ENCODE measurements at places on chromosomes 5 and 9.
A peak's percentile ranks its signal among the peaks of the same experiment; 100 is the strongest.

- peak; percentile 64 for DNase-seq
Measured at GRCh38 chr5:124289641-124290311, 456.7 kb downstream of the ZNF608 start.

- peak; percentile 5 for DNase-seq
Measured at GRCh38 chr5:153885141-153885540, 153.6 kb downstream of the FAM114A2 start.

DNA sequence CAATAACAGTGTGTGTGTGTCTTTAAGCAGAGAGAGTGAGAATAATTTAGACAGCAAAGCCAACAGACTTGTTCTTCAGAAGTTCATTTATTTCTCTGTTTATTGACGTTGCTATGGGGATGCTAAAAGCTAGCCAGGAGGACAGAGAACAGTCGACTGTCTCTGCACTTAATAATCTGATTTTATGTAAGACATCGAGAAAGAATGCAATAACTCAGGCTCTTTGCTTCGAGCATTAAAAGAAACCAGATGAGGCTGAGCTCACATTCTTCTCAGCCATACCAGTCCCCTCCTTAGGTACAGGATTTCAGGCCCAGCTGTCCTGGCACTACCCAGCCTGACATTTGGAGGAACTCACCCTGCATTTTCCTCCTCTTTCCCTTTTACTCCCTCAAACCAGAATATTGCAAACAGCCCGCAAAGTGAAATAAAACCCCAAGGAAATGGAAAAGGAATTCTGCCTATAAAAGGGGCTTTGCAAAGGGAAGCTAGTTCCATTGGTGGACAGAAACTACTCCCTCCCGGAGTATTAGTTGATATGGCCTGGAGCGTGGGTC lies 44.5 kb upstream of the DPYSL3 start:
- DNase-seq = peak; percentile 55

DNA sequence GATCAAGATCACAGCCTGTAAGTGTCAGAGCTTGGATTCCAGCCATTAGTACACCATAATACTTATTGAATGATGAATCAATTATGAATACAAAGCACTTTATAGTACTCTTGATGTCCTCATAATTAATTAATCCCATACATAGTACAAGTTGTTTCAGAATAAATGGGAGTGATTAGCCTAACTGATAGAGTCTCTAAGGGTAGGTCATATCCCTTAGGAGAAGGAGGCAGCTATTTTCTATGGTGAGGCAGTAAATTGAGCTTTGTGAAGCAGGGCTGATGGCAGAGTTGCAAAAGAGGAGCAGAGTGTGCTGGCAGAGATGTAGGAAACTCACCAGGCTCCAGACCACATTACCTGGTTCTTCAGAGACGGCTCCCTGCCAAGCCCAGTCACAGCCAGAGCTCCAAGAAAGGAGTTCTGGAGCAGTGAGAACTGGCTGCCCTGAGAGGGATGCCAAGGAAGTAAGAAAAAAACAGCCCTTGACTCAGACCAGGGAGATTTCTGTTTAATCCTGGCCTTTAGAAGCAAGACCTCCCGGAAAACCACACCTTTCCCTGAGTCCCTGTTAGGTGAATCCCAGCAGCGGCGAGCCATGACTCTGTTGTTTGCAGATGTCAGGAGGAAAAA lies 112.9 kb downstream of the SH3TC2 start:
- no peak for DNase-seq

DNA sequence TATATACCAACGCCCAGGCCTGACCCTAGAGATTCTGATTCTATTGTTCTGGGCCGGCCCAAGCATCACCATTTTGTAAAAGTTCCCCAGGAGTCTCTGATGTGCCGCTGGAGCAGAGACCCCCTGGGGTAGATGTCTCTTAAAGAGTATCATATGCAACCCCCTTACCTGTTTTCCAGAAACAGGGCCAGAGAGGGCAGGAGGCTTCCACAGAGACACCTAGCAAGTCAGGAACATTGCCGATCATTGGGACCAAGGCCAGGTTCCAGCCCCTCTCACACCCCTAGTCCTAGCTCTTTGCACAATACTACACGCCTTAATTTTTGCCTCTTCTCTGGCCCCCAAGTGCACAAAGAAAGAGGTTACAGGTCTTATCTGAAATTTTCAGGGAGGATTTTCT lies 63.8 kb downstream of the TMOD1 start:
- DNase-seq = no peak

- DNase-seq = no peak
Measured at GRCh38 chr9:90807006-90807405, 5.4 kb downstream of the SYK start.

DNA sequence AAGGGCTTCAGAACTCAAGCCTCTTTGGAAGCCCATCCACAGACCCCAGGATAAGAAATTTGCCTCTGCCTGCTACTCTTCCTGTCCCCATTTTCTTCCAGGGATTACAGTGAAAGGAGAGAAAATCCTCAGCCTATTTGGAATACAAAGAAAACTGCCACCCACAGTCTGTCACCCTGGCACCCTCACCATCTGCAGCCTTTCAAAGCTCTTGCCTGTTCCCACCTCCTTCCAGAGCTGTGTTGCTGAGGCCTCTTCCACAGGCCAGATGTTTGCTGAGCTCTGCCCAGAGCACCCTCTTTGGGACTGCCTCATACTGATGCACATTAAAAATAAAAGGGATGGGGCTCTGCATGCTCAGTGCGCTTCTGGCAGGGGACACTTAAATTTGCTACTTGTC lies 35.9 kb upstream of the TAF1L start:
- DNase-seq = no peak

DNA sequence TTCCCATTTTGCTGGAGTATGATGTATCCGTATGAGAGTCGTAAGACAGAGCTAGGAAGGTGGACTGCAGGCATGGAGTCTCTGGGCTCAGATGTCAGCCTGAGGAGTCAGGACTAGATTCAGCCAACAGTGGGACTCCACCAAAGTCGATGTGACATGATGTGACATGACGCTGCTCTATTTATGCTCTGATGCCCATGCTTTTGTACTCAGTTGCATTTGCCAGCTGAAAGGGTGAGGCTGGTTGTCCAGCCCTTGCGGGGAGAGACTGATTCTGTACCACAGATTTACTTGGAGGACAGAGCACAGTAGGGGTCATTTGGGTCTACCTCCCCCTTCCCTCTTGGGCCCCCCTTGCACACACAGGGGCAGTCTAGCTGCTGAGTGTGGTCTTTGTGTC lies 88.5 kb upstream of the ATG10 start:
- no peak for DNase-seq

DNA sequence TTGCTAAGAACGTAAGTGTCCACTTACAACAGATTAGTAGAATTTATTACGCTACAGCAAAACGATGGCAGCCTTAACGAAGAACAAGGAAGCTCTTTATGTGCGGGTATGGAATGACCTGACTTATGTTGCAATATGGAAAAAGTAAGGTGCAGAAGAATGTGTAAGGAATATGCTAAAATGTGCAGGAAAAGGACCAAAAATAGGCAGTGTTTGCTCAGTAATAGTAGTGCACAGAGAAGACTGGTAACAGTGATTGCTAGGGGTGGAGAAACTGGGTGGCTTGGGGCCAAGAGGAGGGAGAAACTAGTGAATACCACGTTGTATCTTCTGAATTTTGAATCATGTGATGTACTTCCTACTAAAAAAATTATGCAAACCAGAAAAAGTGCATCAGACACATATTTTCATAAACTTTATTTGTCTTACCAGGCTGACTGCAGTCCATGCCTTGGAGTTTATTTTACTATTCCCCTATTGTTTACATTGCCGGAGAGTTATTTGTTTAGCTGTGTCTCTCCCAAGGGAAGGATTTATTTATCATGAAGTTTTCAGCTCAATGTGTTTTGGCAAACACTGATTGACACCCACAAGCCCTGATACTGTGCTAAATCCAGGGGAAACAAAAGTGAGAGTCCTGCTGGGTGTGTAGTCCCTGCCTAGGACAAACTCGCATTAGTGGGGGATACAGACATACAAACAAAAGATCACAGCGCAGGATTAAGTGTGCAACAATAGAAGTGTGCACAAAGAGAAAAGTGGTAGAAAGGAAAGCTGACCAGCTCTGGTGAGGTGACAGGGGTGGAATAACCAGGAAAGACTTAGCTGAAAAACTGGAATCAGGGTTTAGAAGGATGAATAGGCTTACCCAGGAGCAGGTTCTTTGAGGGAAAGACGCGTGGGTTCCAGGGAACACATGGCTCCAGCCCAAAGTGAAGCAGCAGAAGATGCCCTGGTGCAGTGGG lies 34.0 kb upstream of the ZNF484 start:
- no peak for DNase-seq

GRCh38 chr9:109799792-109800191 lies 19.8 kb downstream of the PALM2AKAP2 start:
- DNase-seq = no peak

GRCh38 chr9:35073279-35073612 lies 821 bp upstream of the VCP start:
- no peak for DNase-seq

GRCh38 chr5:75048457-75048953 lies 3.9 kb downstream of the GCNT4 start:
- DNase-seq = no peak

DNA sequence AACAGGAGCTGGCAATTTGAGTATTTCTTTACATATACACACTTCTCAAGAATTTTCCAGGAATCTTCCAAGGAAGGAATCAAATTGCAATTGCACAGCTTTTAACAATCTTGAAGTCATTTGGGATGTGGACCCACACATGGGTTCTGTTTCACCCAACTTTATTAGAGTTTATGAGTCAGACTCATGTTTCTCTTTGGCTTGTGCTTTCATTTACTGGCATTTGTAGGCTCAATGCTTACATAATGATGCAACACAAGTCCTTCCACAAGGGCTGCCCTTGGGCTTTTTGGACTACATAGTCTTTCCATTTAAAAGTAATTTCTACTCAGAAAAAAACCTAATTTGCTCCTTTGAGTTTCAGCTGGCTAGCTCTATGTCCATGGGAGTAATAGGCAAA lies 4.6 kb upstream of the CDC37L1 start:
- no peak for DNase-seq

GRCh38 chr9:129988607-129989361 lies 54.2 kb downstream of the FNBP1 start:
- no peak for DNase-seq

DNA sequence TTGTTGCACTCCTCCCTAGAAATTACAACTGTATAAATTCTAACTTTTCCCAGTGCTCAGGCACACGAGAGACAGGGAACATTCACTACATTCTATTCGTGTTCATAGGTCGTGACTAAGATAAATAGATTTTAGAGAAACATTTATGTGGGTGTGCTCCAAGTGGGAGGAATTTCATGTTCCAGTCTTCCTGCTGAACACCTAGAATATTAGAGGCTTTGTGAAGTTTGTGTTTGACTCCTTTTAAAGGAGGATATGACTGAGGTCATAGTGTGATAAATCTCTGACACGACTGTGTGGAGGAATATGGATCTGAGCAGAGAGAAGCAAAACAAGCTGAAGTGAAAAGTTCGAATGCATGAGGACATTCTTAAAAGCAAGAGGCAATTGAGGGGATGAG lies 355.3 kb downstream of the ZSWIM6 start:
- DNase-seq = no peak

GRCh38 chr9:33852216-33852826 lies 35.4 kb downstream of the UBE2R2 start:
- no peak for DNase-seq

- DNase-seq = no peak
Measured at GRCh38 chr5:81505672-81506071, 111.7 kb upstream of the ACOT12 start.

GRCh38 chr5:169431386-169431785 lies 130.4 kb upstream of the SLIT3 start:
- DNase-seq = no peak

DNA sequence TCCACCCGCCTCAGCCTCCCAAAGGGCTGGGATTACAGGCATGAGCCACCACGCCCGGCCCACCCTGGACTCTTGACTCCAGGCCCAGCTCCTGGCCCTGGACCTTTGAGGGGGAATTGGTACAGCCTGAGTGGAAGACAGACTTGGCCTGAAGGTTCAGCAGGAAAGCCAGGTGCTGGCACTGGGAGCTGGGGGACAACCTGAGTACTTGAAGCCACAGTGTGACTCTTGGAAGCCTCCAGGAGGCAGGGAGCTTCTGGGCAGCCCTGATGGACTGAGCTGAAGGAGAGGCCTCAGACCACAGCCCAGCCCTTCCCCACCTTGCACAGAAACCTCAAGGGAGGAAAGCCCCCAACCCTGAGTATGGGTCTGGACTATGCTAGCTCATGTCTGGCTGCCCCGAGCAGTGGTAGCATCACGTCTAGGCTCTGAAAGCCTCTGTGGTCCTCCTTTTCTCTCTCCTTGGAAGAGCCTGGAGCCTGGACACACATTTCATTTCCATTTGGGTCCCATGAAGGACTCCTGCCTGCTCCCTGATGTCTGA lies 54.1 kb downstream of the RASGEF1C start:
- peak; percentile 45 for DNase-seq

DNA sequence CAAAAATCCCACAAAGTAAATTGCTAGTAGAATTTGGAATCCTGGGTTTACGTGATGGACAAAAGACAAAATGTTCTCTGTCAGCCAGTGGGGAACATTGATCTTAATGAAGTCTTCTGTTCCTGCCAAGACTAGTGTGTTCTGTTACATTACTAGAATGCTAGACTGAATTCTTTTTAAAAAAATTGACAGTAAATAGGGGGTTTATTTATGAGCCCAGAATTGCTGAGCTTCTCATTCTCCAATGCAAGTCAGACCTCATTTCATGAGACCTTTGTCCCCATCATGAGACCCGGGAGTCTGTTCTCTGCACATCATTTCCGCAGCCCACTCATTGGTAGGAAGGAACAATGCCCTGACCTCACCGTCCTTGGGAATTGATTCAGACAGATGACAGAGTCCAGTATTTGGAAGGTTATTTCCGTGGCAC lies 173.8 kb upstream of the OTULINL start:
- DNase-seq = no peak

DNA sequence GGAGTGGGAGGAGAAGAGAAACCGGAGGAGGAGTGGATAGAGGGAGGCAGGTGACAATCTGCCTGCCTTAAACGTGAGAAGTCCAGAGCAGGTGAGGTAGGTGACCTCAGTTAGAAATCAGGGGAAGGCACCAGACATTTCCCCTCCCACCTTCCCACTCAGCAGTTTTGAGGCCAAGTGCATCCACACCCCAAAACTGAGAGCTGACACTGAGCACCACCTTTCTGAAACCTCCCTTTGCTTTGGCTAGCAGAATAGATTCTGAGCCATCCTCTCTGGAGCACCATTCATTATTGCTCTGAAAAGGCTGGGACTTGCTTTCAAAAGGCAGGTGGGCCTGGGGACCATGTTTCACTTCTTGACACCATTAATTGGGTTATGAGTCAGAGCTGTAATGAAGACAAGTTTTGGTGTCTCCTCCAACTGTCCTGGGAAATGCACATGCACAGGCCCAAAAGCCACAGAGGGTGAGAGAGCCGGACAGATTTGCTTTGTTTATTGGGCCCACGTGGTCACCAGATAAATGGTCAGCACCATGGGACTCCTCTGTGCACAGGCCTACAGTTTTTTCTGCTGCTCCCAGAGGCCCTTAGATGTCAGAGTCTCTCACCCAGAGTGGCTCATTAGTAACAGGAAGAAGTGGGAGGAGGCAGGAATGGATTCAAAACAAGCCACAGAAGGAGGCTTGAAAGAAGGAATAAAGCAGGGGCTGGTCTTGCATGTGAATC lies 314.7 kb downstream of the TLE1 start:
- peak; percentile 26 for DNase-seq
